Stimulated activated CD8-positive, alpha-beta memory T cell treated with anti-CD3 and anti-CD28 coated beads, Interleukin-7, amount 100 ng/mL, for 1 hour (primary cell): ENCODE measurements at places on chromosomes 1 and 21.

DNA sequence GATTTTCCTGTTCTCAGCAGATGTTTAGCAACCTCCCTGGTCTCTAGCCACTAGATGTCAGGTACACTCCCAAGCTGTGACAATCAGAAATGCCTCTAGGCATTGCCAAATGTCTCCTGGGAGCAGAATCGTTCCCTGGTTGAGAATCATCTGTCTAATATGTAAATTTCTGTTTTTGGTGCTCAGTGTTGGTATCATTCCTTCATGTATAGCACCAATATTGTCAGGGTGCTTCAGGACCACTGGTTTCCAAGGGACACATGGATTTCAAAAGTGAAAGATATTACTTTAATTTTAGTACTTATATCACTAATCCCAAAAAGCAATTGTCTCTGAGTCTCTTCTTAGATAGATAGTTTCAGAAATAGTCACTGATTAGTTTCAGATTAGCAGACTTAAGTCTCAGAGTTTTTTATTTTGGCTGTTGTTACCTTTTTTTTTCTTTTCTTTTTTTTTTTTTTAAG, 160.1 kb downstream of the PTPRC start:
- no peak for DNase-seq

DNA sequence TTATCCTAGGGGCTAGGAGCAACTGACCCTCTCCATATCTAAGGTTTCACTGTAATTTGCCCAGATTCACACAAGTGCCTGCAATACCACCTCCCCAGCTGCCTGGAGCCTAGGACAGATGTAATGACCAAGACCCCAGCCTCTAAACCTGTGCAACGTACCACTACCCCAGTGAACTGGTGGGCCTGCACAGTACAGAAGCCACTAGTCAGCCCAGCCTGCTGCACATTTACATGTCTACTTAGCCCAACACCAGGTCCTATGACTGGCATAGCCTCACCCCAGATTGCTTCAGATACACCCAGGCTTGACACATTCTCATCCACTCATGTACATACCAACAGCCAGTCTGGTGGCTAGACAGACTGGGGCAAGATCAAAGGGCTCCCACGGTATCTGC, 1336.6 kb downstream of the BRINP3 start:
- no peak for DNase-seq

GRCh38 chr1:115295904-115296696, 41.9 kb downstream of the NGF start:
- no peak for DNase-seq

GRCh38 chr1:87170157-87170556, 158.5 kb upstream of the LMO4 start:
- no peak for DNase-seq

- peak; percentile 12 for DNase-seq
Measured at GRCh38 chr1:242017580-242018233, 18.8 kb upstream of the MAP1LC3C start.
